ENCODE measurements at places on chromosomes 3 and 15. TPM values are rescaled to one million over a fixed set of nuclear protein-coding genes. Genes with fewer than 3 reads are reported as not detected.

Gene ZNF501
- polyA plus RNA-seq, result 9.2 TPM

Gene SLC22A14
- polyA plus RNA-seq, result 11.9 TPM

Gene RABL3
- polyA plus RNA-seq, result 19.6 TPM

Gene MDFIC2
- polyA plus RNA-seq, result not detected

Gene TTLL13
- 30.3 TPM for polyA plus RNA-seq

Gene SI
- polyA plus RNA-seq, result 2.9 TPM

Gene GPR62
- polyA plus RNA-seq, result 0.18 TPM

Gene SPINT1
- 7.2 TPM for polyA plus RNA-seq

Gene GABRR3
- 0.38 TPM for polyA plus RNA-seq

Gene DPPA4
- polyA plus RNA-seq, result 8.8 TPM

Gene CPN2
- polyA plus RNA-seq, result 0.36 TPM

Gene GRK7
- polyA plus RNA-seq, result 0.12 TPM

Gene FBXO40
- 0.61 TPM for polyA plus RNA-seq

Gene NPHP3
- polyA plus RNA-seq, result 17.7 TPM
